Fibroblast of skin of back (primary cell): ENCODE measurements at places on chromosomes 13 and 19.

GRCh38 chr19:8158411-8159074, 9.2 kb upstream of the FBN3 start:
- peak; percentile 60 for DNase-seq

DNA sequence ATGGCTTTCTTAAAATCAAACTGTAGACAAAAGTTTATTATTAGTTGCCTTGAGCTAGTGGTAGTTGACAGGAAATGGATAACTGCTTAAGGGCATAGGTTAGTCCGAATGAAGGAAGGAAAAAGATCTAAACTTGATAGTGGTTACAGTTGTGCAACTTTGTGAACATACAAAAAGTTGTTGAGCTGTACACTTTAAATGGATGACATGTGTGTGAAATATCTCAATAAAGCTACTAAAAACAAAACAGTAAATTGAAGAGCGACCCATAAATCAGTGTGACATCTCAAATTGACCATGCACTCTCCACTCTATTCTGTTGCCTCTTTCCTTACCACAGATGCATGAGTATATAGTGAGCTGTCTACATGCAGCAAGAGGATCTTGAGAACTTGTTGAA, 1757.8 kb downstream of the PCDH9 start:
- no peak for DNase-seq

GRCh38 chr19:18322759-18323460, at the start of gene LSM4:
TSS of gene LSM4 (minus strand) at chr19:18323076. CDS start at chr19:18323020, 56 bp downstream.
- DNase-seq: peak; percentile 96

DNA sequence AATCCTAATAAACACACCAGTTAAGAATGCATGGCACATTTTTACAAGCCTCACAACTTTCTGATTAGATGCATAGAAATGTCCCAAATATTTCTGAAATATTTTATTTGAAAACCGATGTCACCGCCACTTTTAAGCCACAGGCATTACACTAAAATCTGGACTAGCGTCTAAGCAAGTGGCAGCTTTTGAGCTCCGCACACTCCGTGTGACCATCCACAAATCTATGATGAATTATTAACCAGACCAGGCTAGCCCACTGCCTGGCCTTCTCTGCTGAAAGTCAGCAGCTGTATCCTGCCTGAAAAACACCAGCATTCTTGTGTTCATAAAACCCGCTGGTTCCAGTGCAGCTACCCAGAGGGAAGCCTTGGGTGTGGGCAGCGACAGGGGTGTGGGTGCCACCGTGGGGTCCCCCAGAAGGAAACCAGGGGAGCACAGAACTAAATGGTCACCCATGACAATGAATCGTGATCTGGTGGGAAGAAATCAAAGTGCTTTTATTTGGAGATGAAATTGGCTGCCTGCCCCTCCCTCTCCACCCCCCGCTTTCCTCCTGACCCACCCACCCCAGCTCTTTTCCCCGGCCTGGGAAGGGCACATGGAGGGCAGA, 13.8 kb downstream of the RASA3 start:
- peak; percentile 79 for DNase-seq

GRCh38 chr13:100619940-100620339, 31.4 kb upstream of the GGACT start:
- DNase-seq: no peak

DNA sequence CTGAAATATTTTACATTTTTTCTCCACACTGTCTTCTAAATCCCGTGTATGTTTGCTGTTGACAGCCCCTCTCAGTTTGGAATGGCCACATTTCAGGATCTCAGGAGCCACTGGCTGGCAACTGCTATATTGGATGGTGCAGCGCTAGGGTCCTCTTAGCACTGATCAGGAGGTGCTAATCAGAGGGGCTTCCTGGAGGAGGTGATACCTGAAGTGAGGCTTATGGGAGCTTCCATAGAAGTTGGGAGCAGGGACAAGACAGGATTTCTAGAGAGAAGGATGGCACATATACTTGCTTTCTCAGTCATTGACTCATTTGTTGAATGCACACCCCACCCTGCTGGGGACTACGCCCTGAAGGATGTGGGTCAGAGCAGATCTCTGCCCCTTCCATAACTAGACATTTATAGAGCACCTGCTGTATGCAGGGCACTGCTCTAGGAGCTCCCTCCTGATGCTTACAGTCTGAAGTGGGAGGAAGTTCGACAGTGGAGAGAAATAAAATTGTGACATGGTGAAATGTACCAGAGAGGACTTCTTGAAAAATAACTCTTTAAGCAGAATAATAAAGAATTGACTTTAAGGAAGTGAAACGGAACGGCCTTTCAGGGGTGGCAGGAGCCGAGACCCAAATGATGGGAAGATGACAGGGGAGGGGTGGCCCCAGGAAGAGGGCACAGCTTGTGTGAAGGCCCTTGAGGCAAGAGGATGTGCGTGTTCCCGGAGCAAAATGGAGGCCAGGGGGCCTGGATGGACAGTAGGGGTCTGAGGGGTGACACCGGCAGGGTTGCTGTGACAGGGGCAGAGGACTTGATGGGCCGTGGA, 13.1 kb downstream of the AP2A1 start:
- no peak for DNase-seq
